ENCODE measurements at places on chromosomes 6 and 20.

DNA sequence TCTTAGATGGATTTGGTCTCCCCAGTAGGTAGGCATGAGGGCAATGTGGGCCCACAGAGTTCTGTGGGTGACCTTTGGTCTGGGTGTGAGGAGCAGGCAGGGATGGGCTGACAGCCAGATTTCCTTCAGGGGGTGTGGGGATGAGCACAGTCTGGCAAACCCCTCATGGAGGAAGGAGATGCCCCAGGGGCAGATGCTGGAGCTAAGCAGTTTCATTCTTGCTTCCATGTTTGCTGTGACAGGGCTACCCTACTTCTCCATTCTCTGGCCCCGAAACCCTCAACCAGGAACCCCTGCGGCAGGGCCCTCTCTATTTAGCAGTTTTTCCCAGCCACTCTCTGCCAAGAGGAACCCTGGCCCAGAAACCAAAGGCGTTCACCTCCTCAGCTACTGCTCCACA lies 40.4 kb downstream of the GCLC start:
- DNase-seq = no peak

DNA sequence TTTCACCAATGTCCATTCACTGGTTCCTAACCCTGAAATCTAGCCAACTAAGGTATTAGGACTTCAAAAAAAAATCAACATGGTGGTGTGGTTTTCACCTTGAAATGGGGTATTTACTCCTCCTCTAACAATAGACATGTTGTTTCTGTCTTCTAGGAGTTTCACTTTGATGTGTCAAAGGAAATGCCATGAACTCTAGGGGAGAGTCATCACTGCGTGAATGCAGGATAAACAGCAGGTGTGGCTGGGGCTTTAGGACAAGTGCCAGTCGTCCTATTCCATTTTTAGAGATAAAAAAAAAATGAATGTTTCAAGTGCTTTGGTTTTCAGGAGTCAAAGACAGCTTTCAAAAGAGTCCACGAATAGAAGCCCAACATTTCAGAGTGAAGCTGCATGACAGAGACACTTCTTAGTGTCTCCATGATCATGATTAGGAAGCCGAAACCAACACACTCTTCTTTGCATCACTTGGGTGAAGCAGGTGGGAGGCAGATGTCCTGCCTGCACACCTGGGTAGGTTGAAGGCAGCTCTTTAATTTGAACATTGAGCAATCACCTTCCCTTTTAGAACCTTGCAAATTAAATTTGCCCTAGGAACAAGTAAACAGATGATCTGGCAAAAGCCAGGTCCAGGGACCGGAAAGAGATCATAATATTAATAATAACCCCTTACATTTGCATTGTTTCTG lies 328.5 kb upstream of the PRDM1 start:
- DNase-seq = no peak

GRCh38 chr6:44462797-44463727 lies 75.6 kb downstream of the CDC5L start:
- DNase-seq = no peak

GRCh38 chr20:54144847-54145414 lies 28.9 kb downstream of the CYP24A1 start:
- DNase-seq = no peak

GRCh38 chr6:132131758-132132157 lies 180.6 kb upstream of the CCN2 start:
- no peak for DNase-seq

DNA sequence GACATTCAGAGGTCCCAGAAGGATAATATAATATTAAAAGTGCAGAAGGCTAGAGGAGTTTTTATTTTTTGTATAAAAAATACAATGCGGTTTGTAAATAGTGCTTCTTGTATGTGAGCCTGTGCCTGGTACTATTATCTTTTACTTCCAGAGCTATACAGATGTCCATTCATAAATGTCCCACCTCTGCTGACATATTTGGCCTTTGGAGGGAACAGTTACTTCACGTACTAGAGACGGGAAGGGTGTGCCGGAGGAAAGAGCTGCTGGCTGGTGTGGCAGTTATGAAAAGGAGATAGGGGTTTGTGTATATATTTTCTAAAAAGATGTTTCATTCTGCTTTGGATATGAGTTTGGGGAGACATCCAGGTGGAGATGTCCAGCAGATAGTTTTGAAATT lies 8.8 kb downstream of the CD109 start:
- DNase-seq = no peak

DNA sequence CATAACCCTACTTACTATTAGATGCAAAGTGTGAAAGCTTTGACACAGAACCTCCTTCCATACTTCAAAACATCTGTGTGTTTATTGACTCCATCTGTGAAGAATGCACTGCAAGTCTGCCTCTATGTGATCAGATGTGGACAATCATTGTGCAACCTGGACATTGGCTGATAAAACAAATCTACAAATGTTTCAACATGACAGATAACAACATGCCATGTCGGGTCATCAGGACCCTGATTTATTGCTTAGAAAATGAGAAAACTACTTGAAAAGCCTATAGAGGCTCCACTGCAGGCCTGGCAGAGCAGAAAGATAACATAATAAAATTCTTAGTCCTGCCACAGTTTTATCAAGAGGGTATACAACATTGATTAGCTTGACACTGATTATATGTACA lies 1286.4 kb downstream of the GRIK2 start:
- DNase-seq = no peak

- no peak for DNase-seq
Measured at GRCh38 chr6:34864007-34864406, 23.8 kb downstream of the TAF11 start.

DNA sequence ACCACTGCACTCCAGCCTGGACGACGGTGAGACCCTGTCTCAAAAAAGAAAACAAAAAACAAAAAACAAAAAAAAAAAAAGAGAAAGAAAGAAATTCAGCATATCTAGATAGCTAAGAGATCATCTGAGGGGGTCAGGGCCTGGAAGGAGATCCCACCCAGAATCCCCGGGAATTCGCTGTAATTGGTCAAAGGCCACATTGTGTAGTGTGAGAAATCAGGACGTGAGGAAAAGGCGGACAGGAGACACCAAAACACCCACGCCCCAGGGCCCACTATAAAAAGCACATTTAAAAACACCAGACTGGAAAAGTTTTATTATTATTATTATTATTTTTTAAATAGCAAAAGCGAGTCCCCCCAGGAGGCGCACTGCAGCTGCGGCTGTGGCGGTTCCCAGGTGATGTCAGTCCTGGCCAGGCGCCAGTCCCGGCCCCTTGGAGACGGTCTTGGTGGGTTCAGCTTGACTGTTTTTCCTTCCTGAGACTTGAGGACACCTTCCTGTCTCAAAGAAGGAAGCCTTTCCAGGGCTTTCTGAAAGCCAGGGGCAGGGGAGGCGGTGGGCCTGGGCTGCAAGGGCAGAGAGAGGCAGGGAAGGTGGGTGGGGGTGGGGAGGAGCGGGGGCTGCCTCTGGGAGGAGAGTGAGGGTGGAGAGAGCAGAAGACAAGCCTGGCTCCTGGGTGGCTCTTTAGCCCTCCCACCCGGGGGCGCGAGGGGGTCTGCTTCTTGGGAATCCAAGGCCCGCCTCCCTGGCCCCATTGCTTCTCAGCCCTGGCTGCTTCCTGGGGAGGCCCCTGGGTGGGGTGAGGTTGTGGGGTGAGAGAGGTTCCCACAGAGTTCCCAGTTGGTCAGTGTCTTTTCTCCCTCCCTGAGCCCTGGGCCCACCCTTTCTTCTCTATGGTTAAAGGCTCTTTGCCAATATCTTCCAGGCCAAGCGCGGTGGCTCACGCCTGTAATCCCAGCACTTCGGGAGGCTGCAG lies 14.5 kb downstream of the TCF15 start:
- DNase-seq = no peak

- no peak for DNase-seq
Measured at GRCh38 chr20:6566821-6567220, 200.7 kb upstream of the BMP2 start.

GRCh38 chr20:50692552-50692933 lies 1.2 kb upstream of the RIPOR3 start:
- DNase-seq = no peak

DNA sequence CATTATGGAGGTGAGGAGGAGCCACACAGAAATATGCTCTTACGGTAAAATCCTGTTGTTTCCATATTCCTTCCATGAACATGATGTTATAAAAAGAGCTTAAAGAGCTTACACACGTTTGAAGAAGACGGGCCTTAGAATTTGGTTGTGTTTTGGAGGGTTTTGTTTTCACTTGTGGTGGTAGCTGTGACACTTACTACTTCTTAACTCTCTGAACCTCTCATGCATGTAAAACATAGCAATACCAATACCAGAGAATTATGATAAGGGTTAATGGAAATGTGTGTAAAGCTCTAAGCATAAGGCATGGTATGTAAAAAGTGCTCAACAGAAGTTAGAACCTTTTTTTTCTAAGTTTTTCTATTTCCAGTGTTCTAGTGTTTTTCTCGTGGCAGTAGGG lies 256.1 kb upstream of the KCNQ5 start:
- no peak for DNase-seq

DNA sequence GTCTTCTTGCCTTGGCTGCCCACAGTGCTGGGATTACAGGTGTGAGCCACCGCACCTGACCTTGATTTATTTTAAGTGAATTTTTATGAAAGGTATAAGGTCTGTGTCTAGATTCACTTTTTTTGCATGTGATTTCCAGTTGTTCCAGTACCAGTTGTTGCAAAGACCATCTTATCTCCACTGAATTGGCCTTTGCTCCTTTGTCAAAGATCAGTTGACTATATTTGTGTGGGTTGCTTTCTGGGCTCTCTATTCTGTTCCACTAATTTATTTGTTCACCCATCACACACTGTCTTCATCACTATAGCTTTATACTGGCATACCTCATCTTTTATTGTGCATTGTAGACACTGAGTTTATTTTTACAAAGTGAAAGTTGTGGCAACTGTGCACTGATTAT lies 56.3 kb downstream of the ANKS1A start:
- DNase-seq = no peak

GRCh38 chr6:163290545-163291274 lies 123.8 kb upstream of the QKI start:
- DNase-seq = no peak

DNA sequence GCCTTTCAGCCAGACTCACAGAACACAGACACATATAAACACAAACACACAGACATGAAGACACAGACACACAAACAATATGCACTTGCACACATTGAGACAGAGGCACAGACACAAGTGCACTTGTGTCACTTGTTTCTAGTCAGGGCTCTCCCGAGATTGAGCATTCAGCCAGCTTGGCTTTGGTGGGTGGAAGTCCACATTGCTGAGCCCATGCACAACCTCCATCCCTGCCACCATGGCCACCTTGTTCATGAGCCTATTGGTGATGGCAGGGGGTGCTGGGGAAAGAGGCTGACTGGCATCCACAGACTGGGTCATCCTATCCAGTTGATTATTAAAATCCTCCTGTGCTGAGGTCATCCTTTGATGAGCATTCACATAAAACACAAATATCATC lies 11.5 kb upstream of the CST7 start:
- DNase-seq = no peak

GRCh38 chr6:8131265-8131897 lies 29.0 kb upstream of the EEF1E1 start:
- peak; percentile 36 for DNase-seq

DNA sequence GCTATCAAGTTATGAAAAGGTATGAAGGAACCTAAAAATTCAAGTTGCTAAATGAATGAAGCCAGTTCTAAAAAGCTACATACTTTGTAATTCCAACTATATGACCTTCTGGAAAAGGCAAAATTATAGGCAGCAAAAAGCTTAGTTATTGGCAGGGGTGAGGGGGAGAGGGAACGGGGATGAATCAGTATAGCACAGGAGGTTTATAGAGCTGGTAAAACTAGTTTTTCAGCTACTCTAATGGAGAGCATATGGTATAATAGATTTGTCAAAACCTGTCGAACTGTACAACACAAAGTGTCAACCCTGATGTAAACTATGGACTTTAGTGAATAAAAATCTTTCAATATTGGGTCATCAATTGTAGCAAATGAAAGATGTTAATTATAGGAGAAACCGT lies 18.7 kb downstream of the MANEA start:
- no peak for DNase-seq

- no peak for DNase-seq
Measured at GRCh38 chr6:85113934-85114580, 335.8 kb upstream of the NT5E start.

- no peak for DNase-seq
Measured at GRCh38 chr20:41969656-41970055, 351.5 kb upstream of the CHD6 start.

DNA sequence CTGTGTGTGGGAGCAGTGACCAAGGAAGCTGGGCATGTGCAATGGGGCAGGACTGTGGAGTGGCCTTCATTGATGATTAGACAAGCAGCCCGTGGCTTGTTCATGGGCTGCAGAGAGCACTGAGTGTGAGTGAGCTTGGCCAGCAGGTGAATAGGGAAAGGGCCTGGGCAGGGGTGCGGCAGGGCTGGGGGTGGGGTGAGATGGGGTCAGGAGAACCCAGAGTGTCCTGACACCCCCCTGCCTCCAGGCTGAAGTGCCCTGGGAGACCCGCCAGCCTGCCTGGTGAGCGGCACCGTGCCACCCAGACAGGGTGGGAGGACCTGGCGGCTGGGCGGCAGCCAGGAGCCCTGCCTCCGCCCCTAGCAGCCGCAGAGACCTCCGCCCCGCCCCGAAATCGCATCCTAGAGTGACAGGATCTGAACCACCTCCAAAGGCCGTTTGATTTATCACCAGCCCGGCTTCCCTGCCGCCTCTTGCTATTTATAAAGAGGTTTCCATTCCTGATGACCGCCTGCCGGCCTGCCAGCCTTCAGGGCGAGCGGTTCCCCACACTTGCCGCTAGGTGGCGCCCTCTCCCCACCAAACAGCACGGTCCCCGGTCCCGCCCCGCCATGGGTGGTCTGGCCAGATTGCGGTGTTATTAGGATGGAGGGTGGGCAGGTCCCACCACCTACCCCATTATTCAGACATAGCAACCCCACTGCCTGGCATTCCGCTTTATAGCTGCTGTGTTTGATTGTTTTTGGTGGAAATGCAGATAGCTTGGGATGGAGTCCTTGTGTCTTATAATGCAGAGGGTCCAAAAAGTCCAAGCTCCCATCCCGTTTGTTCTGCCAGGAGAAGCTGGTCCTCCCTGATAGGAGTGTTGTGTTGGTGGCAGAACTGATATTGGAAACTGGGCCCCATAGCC lies 3.5 kb downstream of the MYLK2 start:
- peak; percentile 80 for DNase-seq

DNA sequence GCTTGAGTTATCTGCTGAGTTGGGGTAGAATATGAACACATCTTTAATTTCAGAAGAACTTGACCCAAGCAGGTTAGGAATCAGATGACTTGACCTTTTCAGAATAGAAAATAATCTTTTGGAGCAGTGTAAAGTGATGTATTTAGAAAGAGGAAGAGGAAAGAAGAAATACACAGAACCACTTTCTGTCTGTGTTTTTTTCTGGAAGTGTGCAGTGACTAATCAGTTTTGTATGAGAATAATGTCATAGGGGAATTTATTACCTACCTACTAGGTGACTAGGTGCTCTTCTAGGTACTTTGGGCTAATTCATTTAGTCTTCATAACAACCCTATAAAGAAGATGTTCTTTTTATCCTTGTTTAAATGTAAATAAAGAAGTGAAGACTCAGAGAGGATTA lies 3.0 kb downstream of the PPP1R14C start:
- no peak for DNase-seq

- DNase-seq = no peak
Measured at GRCh38 chr6:36873612-36874442, 776 bp downstream of the PPIL1 start.
